ENCODE measurements at places on chromosomes 16 and 17. TPM values are rescaled to one million over a fixed set of nuclear protein-coding genes. Genes with fewer than 3 reads are reported as not detected.
A peak's percentile ranks its signal among the peaks of the same experiment; 100 is the strongest.

GRCh38 chr17:66398617-66399016 lies 96.2 kb downstream of the PRKCA start:
- peaks cover 8% of the 10 kb centered on the region for H3K36me3 ChIP-seq
- H3K27me3 ChIP-seq, result no peaks in the 10 kb centered on the region
- peaks cover 93% of the 10 kb centered on the region for H3K4me1 ChIP-seq
- H3K27ac ChIP-seq, result peak overlapping the region; percentile 51

DNA sequence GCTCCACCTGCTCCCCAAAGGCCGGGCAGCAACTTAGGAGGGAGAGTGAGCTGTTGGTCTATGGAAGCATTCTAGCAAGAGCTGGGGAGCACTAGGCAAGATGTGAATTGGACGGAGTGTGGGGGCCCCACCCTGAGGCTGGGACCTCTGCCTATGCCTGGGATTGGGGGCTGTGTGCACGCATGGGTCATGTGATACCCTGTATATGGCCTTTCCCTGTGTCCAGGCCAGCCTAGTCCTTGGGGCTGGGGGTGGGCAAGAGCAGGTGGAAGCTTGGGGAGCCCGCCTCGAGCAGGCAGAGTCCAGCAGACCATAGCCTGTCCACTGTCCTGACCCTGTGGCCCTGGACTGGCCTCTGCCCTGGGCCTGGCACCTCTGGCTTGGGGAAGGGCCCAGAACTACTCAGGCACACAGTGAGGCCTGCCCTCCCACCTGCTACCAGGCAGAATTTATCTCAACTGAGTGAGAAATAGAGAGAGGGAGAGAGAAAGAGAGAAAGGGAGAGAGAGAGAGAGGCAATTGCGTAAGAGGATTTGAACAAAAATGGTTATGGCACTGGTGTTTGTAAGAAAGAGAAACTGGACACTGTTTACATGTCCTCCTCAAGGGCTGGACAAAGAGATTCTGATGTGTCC lies 19.1 kb downstream of the PDP2 start:
- H3K27ac ChIP-seq, result no peak overlapping the region
- peaks cover 1% of the 10 kb centered on the region for H3K36me3 ChIP-seq
- H3K27me3 ChIP-seq, result no peaks in the 10 kb centered on the region

- no peak overlapping the region for H3K4me3 ChIP-seq
- peaks cover 4% of the 10 kb centered on the region for H3K36me3 ChIP-seq
- H3K27ac ChIP-seq, result no peak overlapping the region
- H3K4me1 ChIP-seq, result peaks cover 8% of the 10 kb centered on the region
- no peak for DNase-seq
Observed at GRCh38 chr17:42989726-42990652, 8.2 kb upstream of the RPL27 start.

DNA sequence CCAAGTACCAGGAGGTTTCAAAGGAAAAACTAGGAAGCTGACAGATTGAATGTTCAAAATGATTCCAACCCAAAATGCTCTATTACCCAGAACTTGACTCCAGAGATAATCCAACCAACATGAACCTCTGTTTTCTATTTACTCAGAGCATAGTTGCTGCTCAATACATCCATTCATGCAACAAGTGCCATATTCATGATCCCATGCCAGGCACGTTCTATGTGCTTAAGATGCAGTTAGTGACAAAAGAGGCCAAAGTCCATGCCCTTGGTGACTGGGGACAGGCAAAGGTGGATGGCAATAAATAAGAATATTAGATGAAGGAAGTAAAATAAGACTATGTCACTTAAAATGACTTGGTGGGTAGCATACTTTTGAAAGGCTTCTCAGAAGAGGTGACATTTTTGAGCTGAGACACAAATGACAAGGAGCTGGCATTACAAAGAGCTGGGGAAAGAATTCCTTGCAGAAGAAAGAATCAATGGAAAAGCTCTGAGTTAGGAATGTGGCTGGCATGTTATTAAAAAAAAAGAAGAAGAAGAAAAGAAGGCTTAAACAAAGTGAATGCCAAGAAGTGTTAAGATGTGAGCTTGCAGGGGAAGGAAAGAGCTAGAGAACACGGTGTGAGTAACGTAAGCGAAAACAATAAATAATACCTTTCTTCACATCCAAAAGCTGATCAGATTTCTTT lies 34.5 kb downstream of the TOX3 start:
- no peaks in the 10 kb centered on the region for H3K36me3 ChIP-seq
- H3K4me3 ChIP-seq, result no peak overlapping the region
- no peak for DNase-seq
- H3K27me3 ChIP-seq, result no peaks in the 10 kb centered on the region
- no peak overlapping the region for H3K27ac ChIP-seq

DNA sequence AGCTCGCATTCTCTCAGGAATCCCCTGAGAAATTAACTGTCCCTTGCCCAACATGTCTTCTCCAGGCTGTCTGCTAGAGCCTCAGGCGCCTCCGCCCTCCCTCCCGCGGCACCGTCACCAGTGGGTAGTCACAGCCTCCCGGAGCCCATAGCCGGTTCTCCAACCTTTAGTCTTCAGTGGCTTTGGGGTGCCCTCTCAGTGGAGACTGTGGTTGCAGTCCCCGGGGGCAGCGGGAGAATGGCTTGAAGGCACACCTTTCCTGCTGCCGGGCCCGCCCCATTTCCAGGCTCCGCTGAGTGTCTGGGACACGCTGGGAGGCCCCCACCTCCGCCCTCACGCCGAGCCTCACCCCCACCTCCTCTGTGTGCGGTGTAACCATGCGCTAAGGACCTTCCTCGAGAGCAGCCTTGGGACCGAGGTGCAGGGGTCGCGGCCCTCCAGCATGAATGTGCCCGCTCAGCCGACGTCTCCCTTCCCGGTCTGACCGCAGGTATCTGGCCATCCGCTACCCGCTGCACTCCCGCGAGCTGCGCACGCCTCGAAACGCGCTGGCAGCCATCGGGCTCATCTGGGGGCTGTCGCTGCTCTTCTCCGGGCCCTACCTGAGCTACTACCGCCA lies 1.7 kb downstream of the GALR2 start:
- H3K27me3 ChIP-seq, result peaks cover 56% of the 10 kb centered on the region
- no peak for DNase-seq
- H3K4me3 ChIP-seq, result peak overlapping the region; percentile 78
- peaks cover 12% of the 10 kb centered on the region for H3K36me3 ChIP-seq

GRCh38 chr17:44708401-44709263 lies at the start of gene DBF4B:
Gene DBF4B, plus strand, starts transcription at chr17:44708665. Its CDS starts 156 bp downstream, at chr17:44708821.
- H3K36me3 ChIP-seq, result no peaks in the 10 kb centered on the region
- H3K27ac ChIP-seq, result no peak within 1 kb of the TSS
- peaks cover 10% of the 10 kb centered on the region for H3K27me3 ChIP-seq
- peak; percentile 90 for DNase-seq
- peaks cover 7% of the 10 kb centered on the region for H3K4me1 ChIP-seq

DNA sequence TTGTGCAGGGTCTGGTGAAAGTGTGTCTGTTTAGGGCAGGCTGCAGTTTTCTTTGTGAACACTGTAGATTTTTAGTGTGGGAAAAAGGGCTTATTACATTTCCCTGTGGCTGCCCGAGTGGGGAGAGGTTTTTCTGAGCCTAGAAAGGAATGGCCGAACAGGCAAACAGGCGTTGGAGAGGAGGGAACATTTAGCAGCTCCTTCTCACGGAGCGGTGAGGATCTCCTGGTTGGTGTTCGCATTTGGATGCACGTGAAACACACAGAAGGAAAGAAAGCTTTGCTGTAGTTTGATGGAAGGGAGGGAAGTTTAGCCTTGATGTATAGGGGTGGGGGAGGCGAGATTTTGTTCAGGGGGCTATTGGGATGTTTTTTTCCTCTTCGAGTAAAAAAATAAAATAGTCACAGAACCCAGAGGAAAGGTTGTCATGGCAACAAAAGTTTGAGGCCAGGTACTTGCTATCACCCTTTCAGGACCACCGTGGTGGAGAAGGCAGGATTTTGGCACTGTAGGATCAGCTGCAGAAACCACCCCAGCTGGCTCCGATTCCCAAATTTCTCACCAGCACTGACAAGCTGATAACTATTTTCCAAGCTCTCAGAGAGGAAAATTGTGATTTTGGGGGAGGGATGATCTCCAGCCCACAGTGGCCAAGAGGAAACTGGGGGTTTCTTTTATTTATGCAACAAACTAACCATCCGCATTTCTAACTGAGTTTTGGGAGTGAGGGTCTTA lies 3.5 kb downstream of the GSG1L start:
- DNase-seq, result no peak
- H3K4me1 ChIP-seq, result peaks cover 12% of the 10 kb centered on the region
- H3K27me3 ChIP-seq, result peaks cover 54% of the 10 kb centered on the region
- H3K27ac ChIP-seq, result no peak overlapping the region
- no peak overlapping the region for H3K4me3 ChIP-seq

DERL2 gene
- 71.5 TPM for total RNA-seq

GRCh38 chr17:67427424-67427823 lies 50.3 kb downstream of the PITPNC1 start:
- H3K27me3 ChIP-seq, result no peaks in the 10 kb centered on the region
- H3K4me1 ChIP-seq, result peaks cover 73% of the 10 kb centered on the region
- peaks cover 5% of the 10 kb centered on the region for H3K36me3 ChIP-seq

EVI2A gene
- total RNA-seq, result 39.3 TPM

DNA sequence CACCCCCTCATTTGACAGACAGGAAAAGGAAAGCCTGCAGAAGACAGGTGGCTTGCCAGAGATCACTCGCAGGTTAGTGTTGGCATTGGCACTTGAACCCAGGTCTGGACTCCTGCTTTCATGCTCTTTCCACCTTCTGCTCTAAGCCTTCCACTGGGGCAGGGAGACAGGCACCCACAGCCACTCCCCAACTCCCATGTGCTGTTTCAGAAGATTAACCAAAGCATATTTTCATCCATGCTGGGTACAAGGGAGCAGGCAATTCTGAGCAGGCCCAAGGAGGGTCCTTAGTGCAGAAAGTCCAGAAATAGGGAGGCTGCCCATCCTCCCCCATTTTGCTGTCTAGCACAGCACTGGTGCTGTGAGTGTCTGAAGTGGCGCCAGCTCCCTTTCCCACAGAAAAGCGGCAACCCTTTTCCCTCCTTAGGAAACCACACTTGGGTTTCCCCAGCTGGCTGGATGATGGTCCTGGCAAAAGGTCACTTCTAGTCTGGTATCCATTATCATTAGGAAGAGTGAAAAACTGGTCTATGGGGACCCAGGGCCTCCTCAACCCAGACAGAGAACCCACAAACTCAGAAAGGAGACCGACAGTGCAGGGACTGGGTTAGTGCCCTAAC lies 2.0 kb upstream of the CAVIN1 start:
- H3K4me3 ChIP-seq, result no peak overlapping the region
- no peak for DNase-seq
- H3K27me3 ChIP-seq, result peaks cover 52% of the 10 kb centered on the region
- no peaks in the 10 kb centered on the region for H3K36me3 ChIP-seq
- no peak overlapping the region for H3K27ac ChIP-seq

- no peak overlapping the region for H3K4me3 ChIP-seq
- no peak overlapping the region for H3K27ac ChIP-seq
Observed at GRCh38 chr16:14111713-14112538, 40.8 kb downstream of the MRTFB start.

DNA sequence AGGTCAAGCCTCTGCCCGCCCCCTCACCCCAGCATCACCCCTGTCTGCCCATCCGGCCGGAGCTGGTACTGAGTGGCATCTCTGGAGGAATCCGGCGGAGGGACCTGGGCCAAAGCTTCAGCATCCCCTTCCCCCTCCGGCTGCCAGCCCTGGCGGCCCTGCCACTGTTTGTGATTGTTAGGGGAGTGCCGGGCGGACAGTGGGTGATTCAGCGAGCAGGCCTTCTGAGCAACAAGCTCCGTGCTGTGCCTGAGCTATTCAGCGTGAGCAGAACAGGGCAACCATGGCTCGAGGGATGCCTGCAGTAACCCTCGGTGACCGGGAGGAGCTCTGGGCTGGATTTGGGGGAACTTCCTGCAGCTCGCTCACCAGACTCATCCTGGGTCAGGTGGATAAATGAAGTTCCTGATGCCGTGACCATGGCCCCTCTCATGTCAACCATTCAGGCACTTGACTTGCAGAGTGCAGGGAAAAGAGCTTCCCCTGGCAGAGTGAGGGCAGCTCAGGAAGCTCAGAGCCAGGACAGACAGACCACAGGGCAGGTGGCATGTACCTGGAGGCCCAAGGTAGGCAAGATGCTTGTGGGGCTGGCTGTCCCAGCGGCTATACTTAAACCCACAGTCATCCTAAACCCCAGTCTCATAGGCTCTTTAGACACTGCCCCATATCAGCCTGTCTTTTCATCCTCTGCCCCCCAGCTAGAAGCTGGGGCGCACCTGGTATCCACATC lies 24.3 kb upstream of the MLKL start:
- no peaks in the 10 kb centered on the region for H3K27me3 ChIP-seq
- no peak for DNase-seq
- H3K36me3 ChIP-seq, result peaks cover 3% of the 10 kb centered on the region

NPW gene
- total RNA-seq, result 1.9 TPM

GRCh38 chr17:36736201-36737156 lies 135.1 kb downstream of the MRM1 start:
- no peak overlapping the region for H3K4me3 ChIP-seq
- H3K36me3 ChIP-seq, result no peaks in the 10 kb centered on the region
- peaks cover 21% of the 10 kb centered on the region for H3K27me3 ChIP-seq

DNA sequence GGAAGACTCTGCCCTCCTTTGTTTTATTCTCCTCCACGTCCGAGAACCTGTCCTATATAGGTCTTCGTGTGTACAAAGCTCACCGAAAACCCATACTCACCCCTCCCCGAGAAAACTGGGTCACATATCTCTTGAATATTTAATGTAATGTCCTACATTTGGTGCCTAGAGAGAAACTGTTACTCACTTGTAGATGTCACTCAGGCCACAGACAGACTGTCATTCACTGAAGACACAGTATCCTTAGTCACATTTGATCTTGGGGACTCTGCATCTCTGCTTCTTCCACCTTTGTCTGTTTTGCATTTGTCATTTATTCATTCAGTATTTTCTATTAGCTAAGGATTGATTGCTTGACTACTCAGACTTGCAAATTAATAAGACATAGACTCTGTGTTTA lies 131.8 kb upstream of the TBX2 start:
- DNase-seq, result no peak
- H3K4me3 ChIP-seq, result no peak overlapping the region
- H3K27ac ChIP-seq, result no peak overlapping the region
- H3K36me3 ChIP-seq, result no peaks in the 10 kb centered on the region
- no peaks in the 10 kb centered on the region for H3K27me3 ChIP-seq
- peaks cover 7% of the 10 kb centered on the region for H3K4me1 ChIP-seq

KCNH6 gene
- total RNA-seq, result not detected

IKZF3 gene
- total RNA-seq, result 78.9 TPM

DNA sequence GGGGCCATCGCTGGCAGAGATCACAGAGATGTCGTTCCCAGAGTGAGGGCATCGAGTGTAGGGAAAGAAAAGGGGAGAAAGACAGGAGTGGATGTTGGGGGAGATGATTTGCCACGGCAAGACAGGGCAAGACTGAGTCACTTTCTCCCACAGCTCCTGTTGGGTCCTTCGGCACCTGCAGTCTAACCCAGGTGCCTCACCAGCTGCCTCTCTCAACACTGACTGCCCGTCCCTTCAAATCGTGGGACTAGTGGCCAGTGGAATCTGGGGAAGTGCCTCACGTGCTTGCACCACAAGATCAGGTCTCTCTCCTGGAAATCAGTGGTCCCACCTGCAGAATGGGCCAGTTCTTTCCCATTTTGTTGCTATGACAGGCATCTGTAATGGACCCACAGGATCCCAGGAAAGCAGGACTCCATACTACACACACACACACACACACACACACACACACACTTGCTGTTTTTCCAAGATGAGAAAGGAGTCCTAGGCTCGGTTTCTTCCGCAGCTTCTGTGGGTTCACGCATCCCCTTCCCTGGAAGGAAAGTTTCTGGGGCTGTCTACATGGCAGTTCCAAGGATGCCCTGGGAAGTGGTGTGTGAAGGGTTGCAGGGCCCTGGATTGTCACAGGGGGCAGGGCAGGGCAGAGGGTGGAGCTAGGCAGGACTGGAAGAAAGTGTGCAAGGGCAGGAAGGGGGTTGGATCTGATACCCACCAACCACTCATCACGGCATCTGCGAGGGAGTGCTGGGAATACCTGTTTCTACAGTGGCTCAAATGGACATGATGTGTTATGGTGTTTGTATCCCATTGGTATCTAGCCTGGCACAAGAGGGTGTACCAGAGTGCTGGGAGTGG lies 10.2 kb upstream of the CBX8 start:
- H3K4me3 ChIP-seq, result no peak overlapping the region
- H3K4me1 ChIP-seq, result peaks cover 50% of the 10 kb centered on the region
- H3K36me3 ChIP-seq, result peaks cover 5% of the 10 kb centered on the region
- no peak for DNase-seq
- H3K27me3 ChIP-seq, result peaks cover 73% of the 10 kb centered on the region
